Amniotic epithelial cell (primary cell): ENCODE measurements at places on chromosomes 2 and 18.

GRCh38 chr2:226638576-226638975, 161.0 kb downstream of the IRS1 start:
- peak; percentile 47 for DNase-seq

DNA sequence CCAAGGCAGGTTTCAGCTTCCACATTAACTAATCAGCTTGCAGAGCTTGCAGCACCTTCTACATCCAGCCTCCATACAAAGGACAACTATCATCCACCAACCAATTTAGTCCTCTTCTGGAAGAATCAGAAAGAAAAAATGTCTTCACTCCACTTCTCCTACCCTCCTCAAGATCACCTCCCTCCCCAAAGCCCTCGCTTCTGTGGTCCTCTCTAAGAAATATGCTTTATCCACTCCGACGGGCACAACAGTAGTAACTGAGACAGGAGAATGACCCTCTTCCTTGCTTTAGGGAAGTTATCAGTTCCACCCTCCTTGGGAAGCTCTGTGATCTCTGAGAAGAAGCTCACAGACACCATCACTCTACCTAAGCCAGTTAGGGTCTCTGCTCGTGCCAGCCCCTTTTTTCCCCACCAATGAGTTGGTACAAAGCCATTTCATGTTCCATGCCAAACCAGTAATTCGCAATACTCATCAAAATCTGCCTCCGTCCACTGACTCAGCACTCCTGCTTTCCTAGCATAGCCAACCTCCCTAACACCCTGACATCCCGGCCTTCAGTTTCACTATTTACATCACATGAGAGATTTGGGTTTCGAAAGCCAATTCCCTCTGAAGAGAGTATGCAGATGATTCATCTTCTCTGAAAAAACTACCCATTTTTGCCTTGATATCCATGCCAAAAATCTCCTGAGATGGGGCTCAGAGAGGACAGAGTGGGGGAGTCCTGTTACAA, 114.1 kb upstream of the PKDCC start:
- DNase-seq = peak; percentile 98

DNA sequence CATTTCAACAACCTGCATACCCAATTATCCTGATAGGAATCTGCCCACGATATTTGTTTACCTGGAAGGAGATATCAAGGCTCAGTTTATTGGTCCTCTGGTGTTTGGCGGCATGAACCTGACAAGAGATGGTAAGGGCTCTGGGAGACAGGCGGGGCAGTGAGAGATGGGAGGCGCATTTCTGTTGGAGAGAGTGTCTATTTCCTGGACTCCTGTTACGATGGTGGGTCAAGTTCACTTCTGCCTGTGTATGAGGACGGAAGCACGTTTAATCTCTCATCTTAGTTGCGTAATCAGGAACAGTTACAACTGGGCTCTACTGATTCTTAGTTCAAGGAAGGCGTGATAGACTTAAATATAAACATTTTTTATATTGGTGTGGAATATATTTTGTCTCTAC, 8.9 kb downstream of the PDCL3 start:
- peak; percentile 66 for DNase-seq

DNA sequence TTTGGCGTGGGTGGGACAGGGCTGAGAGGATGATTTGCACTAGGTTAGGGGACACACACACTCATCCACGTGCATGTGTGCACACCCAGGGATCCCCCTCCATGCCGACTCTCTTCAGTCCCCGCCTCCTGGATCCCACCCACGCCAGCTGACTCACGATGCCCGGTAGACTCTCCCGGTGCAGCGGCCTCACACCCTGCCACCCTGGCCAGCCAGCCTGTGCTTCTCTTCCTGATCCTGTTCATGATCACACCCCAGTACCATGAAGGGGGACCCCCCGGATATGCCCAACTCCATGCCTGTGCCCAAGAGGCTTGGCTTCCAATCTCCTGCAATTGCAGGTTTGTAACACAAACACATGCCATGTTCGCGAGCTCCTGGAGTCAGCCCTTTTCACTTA, 157.8 kb upstream of the HDAC4 start:
- DNase-seq = no peak

- no peak for DNase-seq
These were observed 83.3 kb upstream of the POMC start for GRCh38 chr2:25251422-25252273.

DNA sequence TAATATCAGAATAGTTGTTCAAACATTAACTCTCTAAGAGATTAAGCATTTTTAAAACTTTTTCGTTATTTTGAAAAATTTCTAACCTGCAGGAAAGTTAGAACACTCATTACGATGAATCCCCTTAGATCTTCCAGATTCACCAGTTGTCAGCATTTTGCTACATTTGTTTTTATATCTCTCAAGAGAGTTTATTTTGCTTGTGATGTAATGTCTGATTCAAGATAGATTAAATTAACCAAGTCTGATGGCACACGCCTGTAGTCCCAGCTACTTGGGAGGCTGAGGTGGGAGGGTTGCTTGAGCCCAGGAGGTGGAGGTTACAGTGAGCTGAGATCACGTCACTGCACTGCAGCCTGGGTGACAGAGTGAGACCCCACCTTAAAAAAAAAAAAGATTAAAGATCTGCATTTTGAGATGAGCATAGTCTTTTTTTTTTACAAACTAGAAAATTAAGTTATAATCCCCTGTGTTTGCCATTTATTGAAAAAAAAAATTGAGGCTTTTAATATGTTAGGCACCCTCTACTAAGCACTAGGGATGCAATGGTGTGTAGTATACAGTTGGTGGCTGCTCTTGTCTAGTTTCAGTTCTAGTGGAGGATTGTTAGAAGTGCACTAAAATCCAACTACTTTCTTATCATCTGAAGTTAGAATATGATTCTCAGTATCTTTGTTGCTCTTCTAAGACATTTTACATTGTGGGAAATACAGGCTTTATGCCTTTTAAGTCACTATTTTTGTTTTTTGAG, 20.9 kb downstream of the RAB10 start:
- DNase-seq = no peak

DNA sequence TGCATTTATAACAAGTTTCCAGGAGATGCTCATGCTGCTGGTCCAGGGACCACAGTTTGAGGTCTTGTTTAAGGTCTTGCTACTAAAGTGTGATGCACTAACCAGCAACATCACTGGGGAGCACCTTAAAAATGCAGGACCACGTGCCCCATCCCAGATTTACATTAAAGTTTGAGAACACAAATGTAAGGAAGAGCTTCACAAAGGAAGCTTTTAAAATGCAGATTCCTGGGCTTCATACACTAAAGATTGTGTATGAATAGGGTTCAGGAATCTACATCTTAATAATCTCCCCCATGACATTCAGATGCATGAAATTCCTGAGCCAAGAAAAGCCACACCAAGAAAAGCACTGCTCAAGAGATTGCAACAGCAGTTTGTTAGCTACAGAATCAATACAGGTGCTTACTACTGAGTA, 235.3 kb upstream of the TANK start:
- DNase-seq = no peak

DNA sequence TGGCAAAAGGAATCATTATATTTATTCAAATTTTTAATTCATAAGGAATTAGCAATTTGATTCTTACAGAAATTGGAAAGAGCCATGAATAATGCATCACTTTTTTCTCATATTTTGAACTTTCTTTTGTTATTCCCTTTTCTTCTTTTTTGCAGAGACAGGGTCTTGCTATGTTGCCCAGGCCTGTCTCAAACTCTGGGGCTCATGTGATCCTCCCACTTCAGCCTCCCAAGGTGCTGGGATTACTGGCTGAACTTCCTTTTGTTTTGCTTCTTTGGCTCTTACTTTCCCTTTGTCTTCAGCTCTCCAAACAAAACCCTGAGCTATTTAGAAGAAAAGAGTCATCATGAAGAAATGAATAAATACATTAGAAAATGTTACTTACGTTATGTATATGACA, 30.8 kb downstream of the CDKL4 start:
- DNase-seq = no peak

DNA sequence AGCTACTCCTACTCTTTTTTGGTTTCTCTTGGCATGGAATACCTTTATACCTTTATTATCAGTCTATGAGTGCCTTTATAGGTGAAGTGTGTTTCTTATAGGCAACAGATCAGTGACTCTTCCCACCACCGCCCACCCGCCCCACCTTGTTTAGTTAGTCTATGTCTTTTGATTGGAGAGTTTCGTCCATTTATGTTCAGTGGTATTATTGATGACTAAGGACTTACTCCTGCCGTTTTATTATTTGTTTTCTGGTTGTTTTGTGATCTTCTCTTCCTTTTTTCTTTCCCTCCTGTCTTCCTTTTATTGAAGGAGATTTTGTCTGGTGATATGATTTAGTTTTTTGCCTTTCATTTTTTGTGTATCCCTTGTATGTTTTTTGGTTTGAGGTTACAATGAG, 179.5 kb downstream of the GULP1 start:
- no peak for DNase-seq

GRCh38 chr2:67684991-67685390, 287.9 kb downstream of the ETAA1 start:
- DNase-seq = no peak

- no peak for DNase-seq
These were observed 176.3 kb downstream of the ZFP36L2 start for GRCh38 chr2:43049836-43050801.

- no peak for DNase-seq
These were observed 116.4 kb downstream of the MREG start for GRCh38 chr2:215896921-215897320.

DNA sequence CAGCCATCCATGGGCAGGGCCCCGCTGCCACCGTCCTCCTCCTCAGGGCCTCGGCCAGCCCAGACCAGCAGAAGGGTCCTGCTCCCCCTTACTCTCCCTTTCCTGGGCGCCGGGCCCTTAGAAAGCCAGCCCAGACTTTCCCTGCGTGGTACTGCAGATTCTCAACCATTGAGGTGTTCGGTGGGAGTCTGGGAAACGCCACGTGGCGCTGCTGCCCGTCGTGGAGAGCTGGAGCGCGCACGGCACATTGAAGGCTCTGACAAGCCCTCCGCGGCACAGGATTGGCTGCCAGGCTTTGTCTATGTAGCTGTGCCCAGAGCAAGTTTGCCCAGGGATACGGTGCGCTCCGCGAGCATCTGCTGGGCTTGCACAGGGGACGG, 10.4 kb upstream of the KLHL30 start:
- DNase-seq = no peak

DNA sequence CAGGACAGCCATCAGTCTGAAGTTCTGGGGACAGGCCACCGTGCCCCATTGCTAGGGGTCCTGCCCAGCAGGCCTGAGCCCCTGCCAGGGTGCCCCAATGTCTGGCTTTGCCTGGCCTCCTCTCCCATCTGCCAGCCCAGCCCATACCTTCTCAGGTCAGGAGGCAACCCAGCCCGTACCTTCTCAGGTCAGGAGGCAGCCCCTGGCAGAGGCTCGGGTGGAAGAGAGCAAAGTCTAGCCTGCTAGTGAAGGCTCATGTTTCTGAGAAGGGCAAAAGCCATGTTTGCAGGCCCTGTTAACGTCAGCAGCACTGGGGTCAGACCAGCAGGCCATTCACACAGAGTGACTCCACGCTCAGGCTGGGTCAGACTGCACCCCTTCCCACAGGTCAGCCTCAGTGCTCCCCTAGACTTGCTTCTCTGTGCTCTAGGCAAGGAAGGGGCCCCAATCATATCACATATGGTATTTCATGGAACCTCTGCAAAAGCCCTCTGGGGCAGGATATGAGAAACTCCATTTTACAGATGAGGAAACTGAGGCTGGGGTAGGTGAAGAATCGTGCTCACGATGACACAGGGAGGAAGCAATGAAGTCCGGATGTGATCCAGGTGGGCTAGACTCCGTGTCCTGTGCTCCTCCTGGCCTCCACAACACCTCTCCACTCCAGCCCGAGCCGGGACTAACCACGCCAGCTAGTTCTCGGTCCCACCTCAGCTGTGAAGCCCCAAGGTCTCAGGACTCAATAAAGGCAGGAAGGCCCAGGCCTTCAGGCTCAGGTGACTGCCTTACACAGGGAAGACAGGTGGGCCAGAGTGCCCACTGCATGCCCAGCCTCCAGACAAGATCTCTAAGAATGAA, 9.5 kb downstream of the SDC1 start:
- no peak for DNase-seq

GRCh38 chr2:179990676-179991317, 16.3 kb downstream of the CWC22 start:
- no peak for DNase-seq

DNA sequence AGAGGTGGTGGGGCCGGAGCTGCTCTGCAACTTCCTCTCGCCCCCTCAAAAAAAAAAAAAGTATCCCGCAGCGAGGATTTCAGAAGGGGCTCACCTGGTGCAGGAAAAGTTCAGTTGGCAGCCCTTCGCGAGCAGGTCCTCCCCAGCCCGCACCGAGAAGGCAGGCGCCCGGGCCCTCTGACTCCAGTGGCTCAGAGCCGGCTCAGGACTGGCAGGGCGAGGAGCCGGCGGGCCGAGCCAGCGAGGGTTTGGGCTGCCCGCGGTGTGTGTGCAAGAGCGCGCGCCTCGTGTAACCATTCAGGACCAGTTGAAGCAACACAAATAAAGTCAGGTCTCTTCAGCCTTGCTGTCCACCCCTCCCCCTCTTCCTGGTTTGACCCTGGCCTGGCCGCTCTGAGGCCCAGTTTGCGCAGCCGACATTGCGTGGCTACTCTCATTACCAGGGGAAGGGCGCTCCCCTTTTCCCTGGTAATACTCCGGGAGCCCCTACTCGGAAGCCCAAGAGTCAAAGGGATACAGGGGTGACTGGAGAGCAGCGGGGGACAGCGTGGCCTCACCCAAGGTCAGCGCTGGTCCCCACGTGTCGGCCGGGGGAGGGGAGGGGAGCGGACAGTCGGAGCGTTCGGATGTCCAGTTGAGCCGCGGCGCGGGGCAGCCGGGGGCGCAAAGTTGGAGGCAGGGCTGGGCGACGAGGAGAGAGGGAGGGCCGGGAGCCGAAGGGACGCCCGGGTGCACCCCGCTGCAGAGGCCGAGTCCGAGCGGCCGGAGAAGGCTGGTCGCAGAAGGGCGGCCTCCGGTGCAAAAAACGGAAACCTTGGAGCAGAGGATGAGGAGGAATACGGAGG, 12.3 kb downstream of the EN1 start:
- no peak for DNase-seq
